ENCODE measurements at places on chromosomes 1 and 21. TPM values are rescaled to one million over a fixed set of nuclear protein-coding genes. Genes with fewer than 3 reads are reported as not detected.

- DNase-seq = no peak
Observed at GRCh38 chr1:65263286-65263685, 46.1 kb upstream of the DNAJC6 start.

- DNase-seq = peak; percentile 45
Observed at GRCh38 chr1:39205102-39205780, 746 bp downstream of the MACF1 start.

DNA sequence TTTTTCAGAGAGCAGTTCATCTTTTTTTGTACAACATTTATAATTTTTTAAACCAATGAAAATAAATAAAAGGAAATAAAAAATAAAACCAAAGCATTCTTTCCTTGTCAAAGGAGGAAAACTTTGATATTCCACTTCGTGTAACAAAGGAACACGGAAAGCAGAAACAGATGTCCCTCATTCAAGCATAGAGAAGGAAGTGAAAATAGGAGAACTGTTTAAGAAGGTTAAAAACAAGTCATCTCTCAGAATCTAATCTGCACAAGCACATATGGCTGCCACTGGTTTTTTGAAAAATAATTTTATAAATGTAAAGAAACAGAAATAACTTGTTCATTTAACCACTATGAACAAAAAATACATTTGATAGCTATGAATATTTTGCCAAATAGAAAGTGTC lies 35.9 kb upstream of the ZNF644 start:
- no peak for DNase-seq

GRCh38 chr1:89516055-89516454 lies 8.6 kb upstream of the LRRC8B start:
- no peak for DNase-seq

The MARK1 gene
- total RNA-seq = 6.0 TPM

DNA sequence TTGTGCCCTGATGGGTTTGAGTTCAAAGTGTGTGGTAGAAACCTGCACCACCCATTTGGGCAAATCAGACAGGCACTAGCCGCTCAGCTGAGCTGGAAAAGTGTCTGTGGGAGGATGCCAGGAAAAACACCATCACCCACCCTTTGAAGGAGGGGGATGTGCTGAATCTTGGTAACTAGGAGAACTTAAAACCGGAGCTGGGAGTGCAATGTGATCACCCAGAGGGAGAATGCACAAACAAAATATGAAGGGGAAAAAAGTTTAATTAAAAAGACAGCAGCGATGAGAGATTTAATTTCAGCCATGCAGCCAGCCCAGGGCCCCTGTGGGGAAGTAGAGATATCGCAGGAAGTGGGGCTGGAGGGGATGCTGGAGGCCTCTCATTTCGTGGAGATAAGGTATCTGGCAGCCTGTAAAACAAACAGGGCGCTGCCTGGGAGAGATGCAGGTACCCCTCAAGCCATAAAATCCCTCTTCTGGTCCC lies 86.8 kb upstream of the BCAR3 start:
- no peak for DNase-seq

DNA sequence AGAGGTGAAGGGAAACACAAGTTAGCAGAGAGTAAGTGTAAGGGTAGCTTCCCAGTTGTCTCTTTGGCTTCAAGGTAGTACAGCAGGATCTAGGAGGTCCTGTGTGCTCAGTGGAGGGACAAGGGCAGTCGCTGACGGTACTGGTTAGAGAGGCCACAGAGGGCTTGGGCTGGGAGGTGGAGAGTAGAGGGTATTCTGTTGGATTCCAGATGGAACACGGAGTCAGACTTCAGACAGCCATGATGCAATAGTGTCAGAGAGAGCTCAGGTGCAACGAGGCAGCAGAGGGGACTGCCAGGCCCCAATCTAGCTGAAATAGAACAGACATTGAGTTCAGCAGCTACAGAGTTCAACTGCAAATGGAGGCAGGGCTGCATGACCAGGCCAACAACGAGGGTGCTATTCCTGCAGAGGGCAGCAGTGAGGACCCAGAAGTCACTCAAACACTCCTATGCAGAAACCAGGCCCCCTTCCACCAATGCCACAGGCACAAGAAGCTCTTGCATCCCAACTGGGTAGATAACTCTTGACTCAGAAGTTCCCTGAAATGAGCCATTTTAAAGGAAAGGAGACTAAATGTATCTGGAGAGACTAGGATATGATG lies 325.0 kb upstream of the ESRRG start:
- no peak for DNase-seq

DNA sequence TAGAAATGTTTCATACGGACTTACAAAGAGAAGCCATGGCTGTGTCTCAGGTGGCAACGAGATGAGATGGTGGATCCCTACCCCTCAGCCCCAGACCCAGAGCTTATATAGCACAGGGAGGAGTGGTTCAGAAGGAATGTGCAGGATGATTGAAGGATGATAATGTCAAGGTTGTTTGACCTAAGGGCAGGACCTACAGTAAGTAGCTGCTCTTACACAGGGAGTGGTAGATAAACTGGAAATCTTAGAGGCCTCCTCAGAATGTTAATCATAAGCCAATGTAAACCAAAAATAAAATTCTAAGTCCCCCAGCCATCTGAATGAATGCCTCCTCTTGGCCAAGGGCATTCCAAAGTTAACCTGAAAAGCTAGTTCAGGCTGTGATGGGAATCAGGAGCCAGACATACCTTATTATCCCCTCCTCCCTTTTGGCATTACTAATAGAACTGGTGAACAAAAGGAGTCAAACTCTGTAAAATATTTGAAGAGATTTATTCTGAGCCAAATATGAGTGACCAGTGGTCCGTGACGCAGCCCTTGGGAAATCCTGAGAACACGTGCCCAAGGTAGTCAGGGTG lies 45.8 kb upstream of the PDE9A start:
- DNase-seq = no peak

DNA sequence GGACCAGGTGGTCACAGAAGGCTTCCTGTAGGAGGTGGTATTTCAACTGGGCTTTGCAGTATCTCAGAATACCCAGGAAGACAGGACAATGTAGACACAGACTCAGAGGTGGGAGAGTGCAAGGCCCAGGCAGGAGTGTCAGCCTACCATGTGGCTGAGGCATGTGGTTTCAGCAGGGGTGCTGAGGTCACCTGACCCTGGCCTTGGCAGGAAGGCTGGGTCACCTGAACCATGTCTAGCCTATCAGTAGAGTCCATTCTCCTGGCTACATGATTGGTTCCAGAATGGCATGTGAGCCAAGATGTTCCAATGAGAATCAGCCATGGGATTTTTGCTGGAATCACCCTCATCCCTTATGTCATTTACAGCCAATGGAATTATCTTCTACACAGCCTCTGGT lies 169.4 kb downstream of the ACTL8 start:
- DNase-seq = no peak

DNA sequence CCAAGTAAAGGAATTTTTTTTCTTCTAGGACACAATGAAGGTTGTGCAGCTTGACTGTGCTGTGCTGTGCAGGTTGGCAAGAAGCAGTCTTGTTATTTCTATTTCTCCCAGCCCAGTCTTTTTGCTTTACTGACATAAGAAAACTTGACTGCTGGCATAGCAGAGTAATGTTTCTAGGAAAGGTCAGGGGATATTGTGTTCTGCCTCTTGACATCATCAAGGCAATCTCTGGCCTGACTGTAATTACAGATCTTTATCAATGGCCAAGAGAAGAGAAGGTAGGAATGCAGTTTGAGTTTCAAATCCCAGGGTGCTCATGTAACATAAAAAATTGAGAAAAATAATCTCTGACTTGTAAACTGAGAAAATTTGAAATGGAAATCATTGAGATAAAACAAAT lies 226.3 kb upstream of the ADGRL4 start:
- DNase-seq = no peak

DNA sequence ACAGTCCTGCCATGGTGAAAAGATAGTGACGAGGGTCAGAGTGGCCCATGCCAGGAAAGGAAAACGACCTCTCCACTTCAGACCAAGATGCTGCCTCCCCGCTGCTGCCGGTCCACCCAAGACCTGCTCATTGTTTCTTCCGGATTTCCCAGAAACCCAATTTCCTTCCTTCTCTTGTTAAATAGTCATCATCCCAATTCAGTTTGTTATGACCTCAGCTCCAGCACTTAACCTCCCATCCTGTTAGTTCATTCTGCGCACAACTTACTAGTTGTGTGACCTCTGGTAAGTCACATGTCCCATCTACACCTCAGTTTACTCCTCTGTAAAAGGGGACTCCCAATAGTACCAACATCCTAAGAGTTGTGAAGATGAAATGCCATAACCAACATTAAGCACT lies 29.9 kb upstream of the PPP1R15B start:
- DNase-seq = peak; percentile 76

DNA sequence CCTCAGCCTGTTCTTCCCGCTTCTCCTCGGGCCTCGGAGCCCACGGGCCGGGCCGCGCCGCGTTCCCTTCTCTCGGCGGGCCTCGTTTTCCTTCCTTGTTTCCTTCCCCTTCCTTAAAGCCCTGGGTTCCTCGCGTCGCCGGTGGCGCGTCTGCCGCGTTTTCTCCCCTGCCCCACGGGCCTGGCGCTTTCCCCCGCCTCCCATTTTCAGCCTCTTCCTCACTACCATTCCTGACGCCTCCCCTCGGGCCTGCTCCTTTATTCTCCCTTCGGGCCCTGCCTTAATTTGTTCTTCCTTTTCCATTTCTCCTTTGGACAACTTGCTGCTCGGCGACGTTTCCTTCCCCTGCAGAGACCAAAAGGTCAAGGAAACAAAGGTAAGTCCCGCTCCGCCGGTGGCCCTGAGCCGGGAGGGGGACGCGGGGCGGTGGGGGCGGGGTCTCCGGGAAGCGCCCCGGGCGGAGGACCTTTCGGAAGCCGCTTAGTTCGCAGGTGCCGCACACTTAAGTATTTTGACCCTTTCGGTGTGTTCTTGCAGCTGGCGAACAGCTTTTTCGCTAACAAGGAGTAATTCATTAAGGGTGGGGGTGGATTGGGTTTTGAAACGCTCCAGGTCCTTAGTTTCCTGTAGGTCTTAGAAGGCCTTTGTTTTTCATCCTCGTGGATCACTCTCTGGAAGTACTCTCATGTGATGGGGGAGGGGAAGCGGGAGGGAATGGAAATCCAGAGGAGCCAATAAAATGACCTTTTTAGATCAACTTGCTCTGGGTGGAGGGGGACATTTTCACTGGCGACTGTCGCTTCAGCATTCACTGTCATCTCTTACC lies 780 bp downstream of the YTHDF2 start:
- peak; percentile 76 for DNase-seq

The DSCAM gene
- not detected for total RNA-seq

The ASCL5 gene
- total RNA-seq = not detected

DNA sequence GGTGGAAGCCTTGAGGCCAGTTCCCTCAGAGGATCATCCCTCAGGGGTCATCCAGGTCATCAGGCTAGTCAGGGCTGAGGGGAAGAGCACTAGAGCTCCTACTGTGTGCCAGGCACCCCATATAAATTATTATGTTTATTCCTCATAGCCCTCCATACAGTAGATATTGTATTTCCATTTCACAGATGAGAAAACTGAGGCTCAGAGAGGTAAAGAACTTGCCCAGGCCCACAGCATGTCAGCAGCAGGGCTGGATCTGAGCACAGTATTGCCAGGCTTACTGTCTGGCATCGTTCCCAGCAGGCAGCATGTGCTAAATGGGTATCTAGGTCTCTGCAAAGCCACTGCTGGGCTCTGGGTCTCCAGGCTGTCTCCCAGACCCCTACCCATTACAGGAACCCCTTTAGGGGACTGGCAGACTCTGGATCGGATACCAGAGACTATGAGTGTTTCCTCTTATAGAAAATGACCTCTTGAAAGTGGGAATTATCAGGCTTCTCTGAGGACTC lies 153.3 kb downstream of the PTPRU start:
- no peak for DNase-seq

DNA sequence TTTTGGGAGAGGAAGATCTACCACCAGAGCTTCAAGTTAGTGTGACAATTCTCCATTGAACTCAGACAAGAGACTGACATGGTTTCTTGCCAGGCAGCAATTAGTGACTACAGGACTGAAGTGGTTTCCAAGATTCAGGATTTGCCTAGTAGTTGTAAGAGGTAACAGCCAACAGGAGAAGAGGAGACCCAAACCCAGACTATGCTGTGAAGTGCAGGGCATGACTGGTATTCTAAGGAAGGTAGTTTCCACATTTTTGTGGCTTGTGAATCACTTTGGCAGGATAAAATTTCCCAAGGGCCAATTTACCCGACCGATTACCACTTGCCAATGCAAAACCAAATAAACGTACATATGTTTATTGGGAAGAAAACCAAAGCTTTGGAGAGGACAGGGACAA lies 14.7 kb upstream of the RAP1A start:
- no peak for DNase-seq

The NBPF20 gene
- total RNA-seq = 5.3 TPM

The AMPD1 gene
- not detected for total RNA-seq

The KCNA2 gene
- not detected for total RNA-seq

- no peak for DNase-seq
Observed at GRCh38 chr1:28236656-28237322, 865 bp downstream of the ATP5IF1 start.

- DNase-seq = no peak
Observed at GRCh38 chr1:162165528-162165927, 96.0 kb downstream of the NOS1AP start.

DNA sequence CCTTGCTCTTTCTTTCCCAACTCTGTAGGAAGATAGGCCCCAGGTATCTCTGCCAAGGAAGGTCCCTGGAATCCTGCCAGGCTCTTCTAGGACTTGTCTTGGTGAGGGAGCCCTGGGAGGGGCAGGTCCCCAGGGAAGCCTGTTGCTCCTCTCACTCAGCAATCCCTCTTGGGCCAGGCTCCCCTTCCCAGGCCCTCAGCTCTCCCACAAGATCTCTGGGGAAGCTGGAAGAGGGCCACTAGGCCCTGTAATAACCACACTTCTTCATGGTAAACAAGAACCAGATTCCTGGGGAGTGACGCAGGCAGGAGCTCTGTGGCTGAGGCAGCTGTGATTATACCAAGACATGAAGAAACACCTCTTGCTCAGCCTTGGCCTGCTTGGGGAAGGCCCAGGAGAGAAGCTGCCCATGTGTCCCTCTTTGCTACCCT lies 9.9 kb upstream of the MAPKAPK2 start:
- no peak for DNase-seq

GRCh38 chr21:42839271-42840231 lies 39.8 kb downstream of the WDR4 start:
- DNase-seq = no peak
